ENCODE measurements at places on chromosomes 12 and 14.

GRCh38 chr12:4566474-4566873 is 4.5 kb downstream of the DYRK4 start:
- no peak for DNase-seq

- DNase-seq: no peak
Observed at GRCh38 chr12:43143278-43143677, 408.7 kb downstream of the ADAMTS20 start.

DNA sequence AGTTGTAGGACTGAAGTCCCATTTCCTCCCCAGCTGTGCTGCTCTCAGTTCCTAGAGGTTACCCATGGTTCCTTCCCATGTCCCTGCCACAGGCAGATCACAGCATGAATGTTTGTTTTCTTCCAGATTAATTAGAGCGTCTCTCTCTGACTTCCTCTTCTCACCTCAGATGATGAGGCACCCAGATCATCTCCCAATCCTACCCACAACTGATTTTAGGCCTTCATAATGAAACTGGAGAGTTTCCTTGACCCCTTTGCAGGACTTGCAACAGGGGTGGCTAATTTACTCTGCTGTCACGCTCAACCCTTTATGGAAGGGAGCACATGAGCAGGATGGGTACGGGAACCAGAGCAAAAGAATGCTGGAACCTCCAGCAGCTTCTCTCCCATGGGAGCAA is 32.1 kb upstream of the TXNRD1 start:
- no peak for DNase-seq

- no peak for DNase-seq
Observed at GRCh38 chr14:21278632-21279031, 1.3 kb upstream of the RPGRIP1 start.

DNA sequence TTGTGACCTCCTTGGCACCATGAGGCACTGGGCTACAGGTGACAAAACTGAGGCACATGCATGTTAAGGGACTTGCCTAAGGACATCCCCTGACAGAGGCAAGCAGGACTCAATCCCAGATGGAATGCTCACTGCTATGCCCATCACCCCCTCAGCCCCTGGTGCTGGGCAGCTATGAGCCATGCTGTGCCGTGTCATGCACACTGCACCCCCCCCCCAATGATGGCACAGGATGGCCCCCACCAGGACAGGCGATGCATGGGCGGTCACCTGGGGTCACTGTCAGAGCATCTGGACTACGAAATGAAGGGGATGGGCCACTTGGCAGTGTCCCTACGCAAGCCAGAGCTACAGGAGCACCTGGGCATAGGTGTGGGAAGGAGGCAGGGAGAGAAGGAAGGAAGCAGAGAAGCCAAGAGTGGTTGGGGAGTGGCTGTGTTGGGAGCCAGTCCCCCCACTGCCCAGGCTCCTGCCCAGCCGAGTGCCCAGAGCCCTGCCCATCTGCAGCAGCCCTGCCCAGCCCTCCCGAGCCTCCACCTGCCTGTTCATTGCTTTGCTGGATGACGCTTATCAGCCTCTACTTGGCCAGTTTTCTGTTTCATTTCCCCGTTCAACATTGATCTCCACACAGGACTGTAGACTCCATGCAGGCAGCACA is 84.9 kb upstream of the DIO3 start:
- DNase-seq: no peak

DNA sequence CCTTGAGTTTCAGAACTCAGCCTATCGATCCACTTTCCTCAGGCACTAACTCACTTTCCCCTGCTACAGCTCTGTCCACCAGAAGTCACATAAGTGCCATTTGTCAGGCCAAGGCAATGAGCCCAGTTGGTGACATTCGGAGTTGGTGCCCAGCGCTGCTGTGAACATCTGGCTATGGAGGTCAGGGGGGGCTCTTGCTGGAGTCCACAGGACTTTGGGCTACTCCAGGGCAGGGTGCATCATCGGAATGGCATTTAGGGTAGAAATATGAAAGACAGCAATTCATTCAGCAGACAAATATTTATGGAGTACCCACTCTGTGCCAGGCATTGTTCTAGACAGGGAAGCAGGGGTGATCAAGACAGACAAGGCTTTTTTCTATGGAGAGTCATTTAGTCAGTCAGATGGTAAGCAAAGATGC is 1.5 kb upstream of the PPP1CC start:
- DNase-seq: no peak

DNA sequence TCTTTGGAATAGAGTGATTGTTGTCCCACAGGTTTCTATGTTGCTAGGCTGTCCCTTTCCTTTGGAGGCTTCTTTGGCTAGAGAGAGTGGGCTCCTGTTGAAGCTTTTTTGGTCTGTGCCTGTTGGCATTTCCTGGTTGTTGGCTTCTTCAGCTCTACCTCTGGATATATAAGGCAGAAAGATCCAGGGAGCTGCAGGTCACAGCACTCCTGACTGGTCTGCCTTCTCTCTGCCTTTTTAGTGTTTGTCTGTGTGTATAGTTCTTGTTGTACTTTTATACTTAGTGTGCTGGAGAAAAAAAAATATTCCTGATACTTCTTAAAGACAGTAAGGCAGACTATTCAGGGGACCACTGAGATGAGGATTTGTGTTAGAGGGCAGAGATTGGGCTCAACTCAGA is 202.7 kb downstream of the FBXL14 start:
- peak; percentile 34 for DNase-seq

GRCh38 chr14:59085207-59085739 is 103.2 kb upstream of the DAAM1 start:
- DNase-seq: no peak

- DNase-seq: no peak
Observed at GRCh38 chr14:75361751-75362433, 65.9 kb upstream of the JDP2 start.

GRCh38 chr14:90455100-90455571 is 58.3 kb downstream of the CALM1 start:
- DNase-seq: no peak

DNA sequence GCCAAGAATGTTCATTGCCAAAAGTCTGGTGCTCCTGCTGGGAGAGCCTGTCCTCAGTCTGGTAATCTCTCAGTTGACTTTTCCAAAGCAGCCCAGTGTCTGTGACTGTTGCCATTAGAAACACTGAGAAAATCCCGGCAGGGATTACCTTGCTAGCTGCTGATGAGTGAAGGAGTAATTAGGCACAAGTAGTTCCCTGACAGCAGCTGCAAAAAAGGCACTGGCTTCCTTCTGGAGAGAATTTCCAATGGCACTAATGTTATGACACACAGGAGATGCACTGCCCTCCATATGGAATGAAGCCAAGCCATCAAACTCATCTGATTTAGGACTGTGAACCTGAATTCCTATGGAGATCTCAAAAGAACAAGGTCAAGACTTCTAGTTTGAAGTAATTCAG is 1321.2 kb upstream of the SEL1L start:
- DNase-seq: no peak

GRCh38 chr12:66694666-66695613 is 16.1 kb upstream of the GRIP1 start:
- no peak for DNase-seq

DNA sequence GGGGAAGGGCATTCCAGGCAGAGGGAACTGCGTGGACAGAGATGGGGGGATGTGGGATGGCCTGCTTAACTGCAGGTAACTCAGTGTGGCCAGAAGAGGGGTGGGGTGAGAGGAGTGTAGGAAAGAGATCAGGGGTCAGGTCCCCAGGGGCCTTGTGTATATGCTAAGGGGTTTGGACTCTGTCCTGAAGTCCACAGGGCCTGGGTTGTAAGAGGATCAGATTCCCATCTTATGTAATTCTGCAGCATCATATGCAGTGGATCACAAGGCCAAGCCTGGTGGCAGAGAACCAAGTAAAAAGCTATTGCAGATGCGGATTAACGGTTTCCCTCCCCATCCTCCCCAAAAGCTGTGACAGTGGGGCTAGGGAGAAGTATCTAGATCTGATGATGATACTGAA is 8.7 kb downstream of the TCTN1 start:
- no peak for DNase-seq

DNA sequence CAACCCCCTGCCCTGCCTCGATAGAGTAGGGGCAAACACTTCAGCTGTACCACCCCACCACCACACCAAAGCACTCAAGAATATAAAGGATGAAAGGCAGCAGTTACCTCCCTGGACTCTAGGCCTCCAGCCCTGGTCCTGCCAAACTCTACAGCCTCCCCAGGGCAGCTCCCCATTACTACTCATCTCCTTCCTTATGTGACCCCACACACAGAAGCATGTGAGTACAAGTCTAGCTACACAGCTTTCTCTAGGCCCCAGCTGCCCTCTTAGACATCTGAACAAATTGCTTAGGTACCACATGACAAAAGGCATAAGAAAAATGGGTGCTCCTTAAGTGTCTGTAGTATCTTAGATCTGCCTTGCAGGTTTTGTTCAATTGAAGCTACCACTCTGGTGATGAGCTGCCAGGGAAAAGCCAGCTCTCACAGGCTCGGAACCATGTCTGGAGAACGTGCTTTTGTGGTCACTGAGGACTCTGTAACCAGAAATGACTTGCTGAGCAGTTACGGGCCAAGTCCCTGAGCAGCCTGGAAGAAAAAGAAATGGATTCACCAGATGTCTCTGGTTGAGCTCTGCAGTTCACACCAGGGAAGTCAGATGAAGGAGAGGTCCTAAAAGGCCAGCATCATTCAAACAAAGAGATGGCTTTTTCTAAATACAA is 32.8 kb downstream of the FMNL3 start:
- no peak for DNase-seq

- no peak for DNase-seq
Observed at GRCh38 chr14:38197784-38198335, 9.8 kb upstream of the SSTR1 start.

GRCh38 chr14:33788161-33788560 is 162.7 kb downstream of the EGLN3 start:
- peak; percentile 31 for DNase-seq

- DNase-seq: no peak
Observed at GRCh38 chr14:90740081-90740480, 76.1 kb downstream of the TTC7B start.

- no peak for DNase-seq
Observed at GRCh38 chr12:14252697-14253096, 112.8 kb upstream of the ATF7IP start.

GRCh38 chr12:55797068-55797467 is 20.5 kb downstream of the SARNP start:
- DNase-seq: peak; percentile 39

DNA sequence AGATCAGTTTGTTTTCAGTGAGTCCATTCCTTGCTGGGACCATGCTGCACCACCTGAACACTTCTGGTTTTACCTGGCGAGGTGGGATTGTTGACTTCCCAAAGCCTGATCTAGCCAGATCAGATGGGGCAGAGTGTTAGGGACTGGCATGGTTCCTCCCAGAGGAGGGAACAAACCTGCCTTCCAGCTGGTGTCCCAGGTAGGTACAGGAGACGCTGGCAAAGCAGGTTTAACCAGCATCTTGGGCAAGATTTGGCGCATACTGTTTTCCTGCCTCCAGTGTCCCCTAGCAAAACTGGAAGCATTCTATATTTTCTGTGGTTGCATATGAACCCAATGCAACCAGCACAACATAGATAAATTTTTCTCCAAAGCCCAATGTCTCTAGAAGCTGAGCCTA is 14.6 kb upstream of the FOS start:
- DNase-seq: no peak

DNA sequence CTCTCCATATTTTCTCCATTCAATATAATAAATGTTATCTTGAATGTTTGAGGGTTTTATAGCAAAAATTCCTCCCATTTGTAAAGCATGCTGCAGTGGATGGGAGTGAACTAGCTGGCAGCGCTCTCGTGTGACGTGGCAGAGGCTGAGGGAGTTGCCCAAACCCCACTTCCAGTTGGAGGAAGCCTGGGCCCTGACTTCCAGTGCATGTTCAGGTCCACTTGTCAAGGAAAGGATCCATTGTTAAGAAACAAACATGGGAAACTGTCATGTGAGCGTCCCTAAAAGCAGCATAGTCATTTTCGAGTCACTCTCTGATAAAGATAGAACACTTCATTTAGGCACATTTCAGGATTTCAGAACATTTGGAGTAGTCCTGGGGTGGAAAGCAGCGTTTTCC is 116.6 kb downstream of the SLC25A47 start:
- no peak for DNase-seq

GRCh38 chr14:70809225-70810219 is at the start of gene MAP3K9:
TSS of gene MAP3K9 (minus strand) at chr14:70809513. CDS start at chr14:70809171, 342 bp downstream.
- DNase-seq: peak; percentile 98

Measured in iPS-NIHi11 (cell line).